ENCODE measurements at places on chromosomes 2 and 18. TPM values are rescaled to one million over a fixed set of nuclear protein-coding genes. Genes with fewer than 3 reads are reported as not detected.
A peak's percentile ranks its signal among the peaks of the same experiment; 100 is the strongest.

Gene IL1R1
- 29.5 TPM for polyA plus RNA-seq

DNA sequence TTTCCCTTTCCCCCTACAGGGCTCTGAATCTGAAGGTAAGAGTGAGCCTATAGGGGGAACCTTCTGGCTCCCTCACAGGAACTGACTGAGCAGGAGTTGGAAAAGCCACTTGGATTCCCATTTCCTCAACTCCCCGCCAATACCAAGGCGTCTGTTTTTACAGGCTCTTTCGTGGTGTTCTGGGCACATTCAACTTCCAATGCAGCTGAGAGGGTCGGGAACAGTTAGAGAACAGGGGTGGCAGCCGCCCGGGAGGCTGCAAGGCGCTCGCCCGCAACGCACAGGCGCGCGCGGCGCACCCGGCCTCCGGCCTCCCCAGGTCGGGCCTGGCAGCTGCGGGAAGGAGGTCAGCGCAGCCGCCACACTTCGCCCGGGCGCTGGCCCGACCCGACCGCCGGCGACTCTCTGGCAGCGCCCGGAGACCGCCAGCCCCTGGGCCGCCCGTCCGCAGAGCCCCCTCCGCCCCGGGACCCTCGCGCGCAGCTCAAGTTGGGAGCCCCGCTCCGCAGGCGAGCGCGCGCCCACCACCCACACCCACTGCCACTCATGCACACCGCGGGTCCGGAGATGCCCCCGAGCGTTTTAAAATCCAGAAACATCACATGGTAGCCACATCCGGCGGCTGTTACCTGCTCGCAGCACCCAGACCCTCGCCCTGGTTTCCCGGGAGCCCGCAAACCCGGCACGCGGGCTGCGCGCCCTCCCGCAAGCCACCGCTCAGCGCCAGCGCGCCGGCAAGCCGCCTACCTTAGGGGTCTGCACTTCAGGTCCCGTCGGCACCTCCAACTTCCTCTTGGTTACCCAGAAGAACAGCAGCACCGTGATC, 816 bp downstream of the GALNT14 start:
- peak; percentile 5 for DNase-seq

Gene ALK
- polyA plus RNA-seq = 0.36 TPM

GRCh38 chr2:62934517-62934916, 116.1 kb upstream of the OTX1 start:
- DNase-seq = no peak

GRCh38 chr2:237170020-237170419, 84.3 kb downstream of the COPS8 start:
- no peak for DNase-seq

DNA sequence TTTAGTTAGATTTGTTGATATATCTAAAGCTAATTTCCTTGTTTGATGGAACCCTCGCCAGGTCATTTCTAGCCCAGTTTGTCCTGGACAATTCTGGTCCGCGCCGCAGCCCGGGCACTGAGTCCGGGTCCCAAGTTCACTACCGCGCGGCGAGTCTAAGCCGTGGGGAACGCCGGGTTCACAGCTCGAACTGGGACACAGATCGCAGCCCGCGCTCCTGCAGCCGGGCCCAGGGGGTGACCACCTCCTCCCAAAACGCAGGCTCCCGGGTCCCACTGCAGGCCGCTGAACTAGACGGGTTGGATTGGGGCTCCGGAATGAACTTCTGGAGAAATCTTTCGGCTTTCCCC, 681 bp downstream of the ACADL start:
- DNase-seq = no peak

GRCh38 chr2:7759898-7760297, 842.7 kb downstream of the RNF144A start:
- DNase-seq = no peak

GRCh38 chr2:183037553-183038340, 510 bp downstream of the NCKAP1 start:
- DNase-seq = peak; percentile 48
